Vagina (tissue), 2 donors: ENCODE measurements at places on chromosomes 7 and 10.

GRCh38 chr10:36455526-36456133, 669.8 kb upstream of the ANKRD30A start:
- no peak overlapping the region for H3K4me3 ChIP-seq
- H3K36me3 ChIP-seq = no peaks in the 10 kb centered on the region
- DNase-seq = no peak
- H3K4me1 ChIP-seq = no peaks in the 10 kb centered on the region

GRCh38 chr7:31633894-31634494, 53.0 kb upstream of the PPP1R17 start:
- no peak overlapping the region for H3K27ac ChIP-seq
- no peak overlapping the region for H3K4me3 ChIP-seq
- H3K4me1 ChIP-seq = no peaks in the 10 kb centered on the region
- no peaks in the 10 kb centered on the region for H3K36me3 ChIP-seq
- no peaks in the 10 kb centered on the region for H3K27me3 ChIP-seq
- DNase-seq = no peak

- no peak overlapping the region for H3K4me3 ChIP-seq
- no peak for DNase-seq
- no peaks in the 10 kb centered on the region for H3K36me3 ChIP-seq
Observed at GRCh38 chr7:54550471-54550870, 8.3 kb downstream of the VSTM2A start.

DNA sequence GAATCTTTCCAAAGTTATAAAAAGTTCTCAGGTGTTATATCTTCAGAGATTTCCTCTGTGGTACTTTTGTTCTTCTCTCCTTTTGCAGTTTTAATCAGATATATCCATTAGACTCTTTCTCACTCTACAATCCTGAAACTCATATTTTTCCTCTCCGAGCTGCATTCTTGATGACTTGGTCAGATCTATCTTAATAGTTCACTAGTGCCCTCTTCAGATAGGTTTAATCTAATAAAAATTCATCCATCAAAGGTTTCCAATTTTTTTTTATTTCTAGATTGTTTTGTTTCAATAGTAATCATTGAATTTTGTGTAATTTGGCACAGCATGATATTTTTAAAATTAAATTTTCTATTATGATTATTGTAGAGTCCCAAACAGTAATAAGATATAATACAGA, 21.8 kb upstream of the DGKB start:
- H3K27ac ChIP-seq = no peak overlapping the region
- no peaks in the 10 kb centered on the region for H3K36me3 ChIP-seq
- H3K27me3 ChIP-seq = no peaks in the 10 kb centered on the region

- no peaks in the 10 kb centered on the region for H3K36me3 ChIP-seq
- no peaks in the 10 kb centered on the region for H3K27me3 ChIP-seq
- no peak overlapping the region for H3K4me3 ChIP-seq
- peaks cover 25% of the 10 kb centered on the region for H3K4me1 ChIP-seq
Observed at GRCh38 chr10:101683276-101683675, 11.7 kb downstream of the FBXW4 start.

- no peak for DNase-seq
- H3K27me3 ChIP-seq = no peaks in the 10 kb centered on the region
- H3K27ac ChIP-seq = no peak overlapping the region
- no peaks in the 10 kb centered on the region for H3K36me3 ChIP-seq
Observed at GRCh38 chr10:126646110-126646509, 24.4 kb downstream of the C10orf90 start.
